Activated CD4-positive, alpha-beta T cell treated with anti-CD3 and anti-CD28 coated beads for 24 hours (primary cell): ENCODE measurements at places on chromosomes 3 and 15.

DNA sequence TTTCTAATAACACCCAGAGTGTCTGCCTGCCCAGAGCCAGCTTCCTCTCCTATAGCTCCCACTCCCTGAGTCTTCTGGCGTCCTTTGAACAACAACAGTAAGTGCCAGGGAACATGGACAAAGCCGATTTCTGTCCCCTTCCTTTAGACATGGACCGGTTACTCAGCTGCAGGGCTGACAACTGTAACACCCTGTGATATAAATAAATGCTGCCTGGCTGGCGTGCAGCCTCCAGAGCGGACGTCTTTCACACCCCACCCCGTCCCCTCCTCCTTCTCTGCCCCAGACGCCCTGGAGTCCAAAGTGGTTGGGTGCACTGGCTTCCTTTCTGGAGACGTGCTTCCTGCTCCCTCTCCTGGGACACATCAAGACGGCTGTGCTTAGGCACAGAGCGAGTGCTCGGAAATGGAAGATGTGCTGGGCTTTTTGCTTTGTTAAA lies 281.9 kb upstream of the LRRFIP2 start:
- no peak for DNase-seq

- DNase-seq, result no peak
Observed at GRCh38 chr3:116552246-116552645, 107.0 kb upstream of the LSAMP start.

GRCh38 chr15:62928242-62928999 lies 114.1 kb upstream of the TPM1 start:
- DNase-seq, result no peak

- no peak for DNase-seq
Observed at GRCh38 chr3:144200466-144200865, 228.8 kb downstream of the DIPK2A start.

DNA sequence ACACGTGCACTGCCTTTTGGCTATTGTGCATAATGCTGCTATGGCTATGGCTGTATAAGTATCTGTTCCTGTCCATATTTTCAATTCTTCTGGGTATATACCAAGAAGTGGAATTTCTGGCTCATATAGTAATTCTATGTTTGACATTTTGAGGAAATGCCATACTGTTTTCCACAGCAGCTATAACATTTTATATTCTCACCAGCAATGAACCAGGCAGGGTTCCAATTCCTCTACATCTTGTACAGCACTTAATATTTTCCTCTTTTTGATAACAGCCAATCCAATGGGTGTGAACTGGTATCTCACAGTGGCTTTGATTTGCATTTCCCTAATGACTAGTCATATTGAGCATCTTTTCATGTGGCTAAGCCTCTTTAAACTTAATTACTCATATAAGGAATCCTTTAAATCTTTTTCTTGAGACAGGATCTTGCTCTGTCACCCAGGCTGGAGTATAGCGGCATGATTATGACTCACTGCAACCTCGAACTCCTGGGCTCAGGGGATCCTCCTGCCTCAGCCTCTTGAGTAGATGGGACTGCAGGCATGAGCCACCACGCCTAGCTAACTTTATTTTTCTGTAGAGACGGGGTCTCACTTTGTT lies 38.1 kb upstream of the IGDCC4 start:
- peak; percentile 33 for DNase-seq

GRCh38 chr15:97182581-97182980 lies 777.9 kb upstream of the ARRDC4 start:
- no peak for DNase-seq

DNA sequence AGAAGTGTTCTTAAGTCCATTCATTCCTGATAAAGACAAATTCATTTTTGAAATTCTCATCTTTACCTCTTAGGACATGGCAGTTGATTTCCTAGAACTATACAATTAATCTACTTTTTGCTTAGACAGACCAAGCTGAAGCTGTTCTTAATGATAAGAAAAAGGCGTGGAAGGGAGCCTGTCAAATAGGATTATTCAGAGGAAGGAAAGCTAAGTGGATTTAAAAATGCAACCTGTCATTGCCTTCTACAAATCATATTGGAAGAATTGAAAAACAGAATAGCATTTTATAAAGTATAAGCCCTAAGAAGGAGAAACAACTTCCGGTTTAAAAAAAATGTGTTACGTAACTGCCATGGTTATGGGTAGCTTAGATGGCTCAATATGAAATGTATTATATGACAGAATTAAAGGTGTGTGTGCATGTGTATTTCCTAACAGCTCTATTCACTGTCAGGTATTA lies 81.2 kb upstream of the RAP2B start:
- no peak for DNase-seq

DNA sequence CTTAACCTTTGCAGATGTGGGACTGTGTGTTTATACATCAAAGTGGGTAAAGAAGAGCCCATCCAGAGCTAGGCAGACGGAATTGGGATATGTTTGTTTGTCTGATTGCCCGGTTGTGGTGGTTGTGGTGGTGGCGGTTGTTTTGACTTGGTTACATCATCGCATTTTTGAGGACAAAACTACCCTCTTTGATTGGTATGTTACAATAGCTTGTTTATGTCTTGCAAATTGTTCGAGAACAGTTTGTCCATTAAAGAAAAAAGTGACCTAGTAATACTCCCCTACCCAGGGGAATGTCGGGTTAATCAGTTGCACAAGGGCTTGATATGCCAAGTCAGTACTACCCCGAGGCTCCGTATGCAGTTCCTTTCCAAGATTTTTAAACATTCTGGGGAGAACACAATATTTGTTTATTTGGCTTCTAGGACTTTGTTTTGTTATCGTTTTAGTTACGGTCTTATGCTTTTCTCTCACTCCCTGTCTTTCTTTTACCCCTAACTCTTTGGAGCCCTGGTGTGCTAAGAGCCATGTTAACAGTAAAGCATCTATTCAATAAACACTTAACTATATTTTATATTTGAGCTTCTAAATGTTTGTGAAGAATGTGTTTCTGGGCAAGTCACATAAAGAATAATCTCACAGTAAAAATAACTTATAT lies 315.4 kb downstream of the LPP start:
- DNase-seq, result no peak

DNA sequence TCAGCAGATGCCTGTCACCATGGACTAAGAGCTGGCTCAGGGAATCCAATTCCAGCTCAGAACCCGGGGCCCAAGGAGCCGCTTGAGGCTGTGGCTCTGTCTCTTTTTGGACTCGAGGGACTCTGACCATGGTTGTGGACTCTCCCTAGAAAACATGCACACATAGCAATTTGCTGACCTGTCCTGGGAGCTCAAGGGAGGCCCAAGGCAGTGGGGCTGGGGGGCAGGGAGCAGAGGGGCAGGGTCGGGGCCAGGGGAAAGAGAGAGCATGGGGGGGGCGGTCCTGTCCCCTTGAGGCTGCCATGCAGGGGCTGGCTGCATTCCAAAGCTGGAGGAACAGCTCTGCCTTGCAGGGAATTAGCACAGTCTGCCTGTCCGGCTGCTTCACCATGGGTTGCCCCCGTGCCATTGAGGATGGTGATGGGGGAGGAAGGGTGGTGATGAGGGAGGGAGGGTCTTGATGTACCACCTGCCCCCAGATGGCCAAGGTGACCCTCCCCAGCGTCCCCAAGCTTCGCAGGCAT lies 190.1 kb downstream of the GOLGA6L6 start:
- DNase-seq, result no peak

- DNase-seq, result no peak
Observed at GRCh38 chr3:73699327-73699726, 74.6 kb upstream of the PDZRN3 start.

DNA sequence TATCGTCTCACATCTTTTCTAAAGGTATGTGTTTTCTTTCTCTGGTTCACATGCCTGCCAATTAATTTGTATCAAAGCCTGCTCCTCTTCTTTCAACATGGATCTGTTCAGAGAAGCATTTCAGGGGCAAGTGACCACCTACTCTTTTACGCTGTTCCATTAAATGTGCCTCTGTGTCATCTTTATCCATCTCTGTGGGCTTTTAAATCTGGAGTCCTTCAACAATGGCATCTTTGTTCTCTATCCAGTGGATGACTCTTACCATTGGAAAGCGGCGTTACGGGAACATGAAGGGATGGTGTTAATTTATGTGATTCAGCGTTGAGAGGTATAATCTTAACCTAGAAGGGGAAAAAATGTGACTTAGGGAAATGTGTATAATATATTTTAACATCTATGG lies 92.7 kb upstream of the CFAP20DC start:
- DNase-seq, result no peak

GRCh38 chr3:149319750-149320149 lies 13.7 kb downstream of the TM4SF18 start:
- no peak for DNase-seq

DNA sequence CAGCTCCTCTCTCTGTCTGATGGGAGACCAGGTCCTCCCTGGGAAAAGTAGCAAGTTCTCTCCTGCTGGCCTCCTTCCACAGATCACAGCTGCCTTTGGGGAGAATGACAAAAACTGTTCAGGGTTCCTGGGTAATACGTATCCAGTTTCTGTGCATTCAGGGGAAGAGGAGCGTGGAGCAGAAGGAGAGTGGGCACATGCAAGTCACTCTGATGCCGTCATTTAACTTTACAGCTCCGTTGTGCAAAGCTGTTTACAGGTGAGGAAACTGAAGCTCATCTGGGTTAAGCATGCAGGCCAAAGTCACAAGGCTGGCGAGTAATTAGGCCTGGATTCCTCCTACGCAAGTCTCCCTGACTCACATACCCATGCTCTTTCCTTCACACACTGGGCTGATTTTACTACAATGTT lies 7.5 kb upstream of the TM4SF1 start:
- no peak for DNase-seq

GRCh38 chr3:1883534-1883933 lies 215.1 kb upstream of the CNTN4 start:
- DNase-seq, result no peak

- DNase-seq, result no peak
Observed at GRCh38 chr3:118682921-118683320, 351.7 kb downstream of the IGSF11 start.

DNA sequence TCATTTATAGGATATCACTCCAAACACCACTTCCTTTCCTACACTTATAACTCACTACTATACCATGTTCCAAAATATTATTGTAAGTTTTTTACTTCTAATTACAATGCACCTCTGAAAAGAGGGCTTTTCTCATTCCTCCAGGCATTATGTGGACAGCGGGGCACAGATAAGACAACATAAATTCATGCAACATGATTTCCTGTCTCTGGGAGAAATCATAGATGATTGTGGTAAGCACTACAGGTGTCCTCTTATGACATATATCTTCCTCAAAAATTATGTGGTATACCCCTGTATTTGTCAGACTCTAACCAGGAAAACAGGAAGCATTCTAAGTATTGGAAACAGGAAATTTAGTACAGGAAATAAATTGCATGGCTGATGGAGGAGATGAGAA lies 45.7 kb upstream of the INO80 start:
- no peak for DNase-seq

GRCh38 chr15:66647358-66647757 lies 54.7 kb upstream of the SMAD6 start:
- no peak for DNase-seq

- DNase-seq, result no peak
Observed at GRCh38 chr15:101611580-101612299, 40.4 kb downstream of the TM2D3 start.

DNA sequence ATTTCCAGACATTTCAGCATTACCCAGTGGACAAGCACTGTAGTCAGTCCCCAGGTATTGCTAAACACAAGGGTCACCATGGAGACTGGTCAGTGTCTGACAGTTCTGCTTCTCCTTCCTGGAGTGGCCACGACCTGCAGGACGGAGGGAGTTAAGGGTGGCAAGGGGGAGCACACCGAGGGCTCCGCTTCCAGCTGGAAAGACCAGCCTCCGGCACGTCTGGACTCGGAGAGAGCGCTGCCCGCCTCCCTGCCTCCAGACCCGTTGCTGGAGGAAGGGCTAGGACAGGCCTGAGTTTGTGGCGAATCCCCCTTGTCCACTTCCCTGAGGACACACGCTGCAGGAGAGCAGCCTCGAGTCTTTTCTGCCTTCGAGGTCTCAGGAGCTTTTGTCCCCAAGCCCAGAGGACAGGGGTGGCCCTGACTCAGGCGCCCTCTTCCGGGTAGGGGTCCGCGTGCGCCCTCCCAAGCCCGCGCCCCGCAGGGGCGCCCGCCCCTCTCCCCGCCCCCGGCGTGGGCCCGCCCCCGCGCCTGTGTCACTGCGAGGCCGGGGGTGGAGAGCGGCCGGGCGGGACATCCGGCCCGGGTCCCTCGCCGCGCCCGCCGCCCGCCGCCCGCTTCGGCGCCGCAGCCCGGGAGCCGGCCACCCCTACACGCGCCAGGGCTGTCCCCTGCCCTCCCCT lies at the start of gene CHST14:
TSS of gene CHST14 (plus strand) at position 562 of the 682 bp plus-strand sequence. CDS start 230 bp downstream, outside the sequence.
- peak; percentile 32 for DNase-seq

DNA sequence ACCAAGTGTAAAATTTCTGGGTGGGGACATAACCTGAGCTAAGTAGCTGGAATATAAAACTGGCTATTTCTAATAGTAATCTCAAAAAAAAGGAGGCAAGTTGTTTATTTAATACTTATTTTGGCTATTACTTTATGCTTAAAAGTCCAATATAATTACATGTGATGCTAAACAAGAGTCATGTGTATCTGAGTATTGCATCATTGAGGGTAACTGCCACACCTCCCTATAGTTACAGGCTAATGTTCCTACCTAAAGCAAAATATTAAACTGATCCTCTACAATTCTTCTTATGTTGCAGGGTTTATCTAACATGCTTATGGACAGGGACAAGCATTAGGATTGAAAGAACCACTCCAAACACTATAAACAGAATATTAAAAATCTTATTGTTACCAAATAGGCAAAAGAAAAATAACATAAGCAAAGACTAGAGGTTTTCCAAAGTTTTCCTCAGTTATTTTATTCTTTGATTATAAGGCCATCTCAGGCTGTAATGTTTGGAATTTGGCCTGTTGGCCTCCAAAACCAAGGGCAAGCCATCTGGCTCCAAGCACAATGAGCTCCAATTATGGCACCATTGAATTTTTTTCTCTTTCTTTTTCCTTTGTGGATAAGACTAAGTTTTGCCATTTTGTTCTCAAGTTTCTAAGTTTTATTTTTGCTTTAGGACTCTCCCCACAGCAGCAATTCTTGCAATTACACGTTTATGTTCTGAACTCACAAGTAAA lies 75.8 kb upstream of the ABI3BP start:
- no peak for DNase-seq

DNA sequence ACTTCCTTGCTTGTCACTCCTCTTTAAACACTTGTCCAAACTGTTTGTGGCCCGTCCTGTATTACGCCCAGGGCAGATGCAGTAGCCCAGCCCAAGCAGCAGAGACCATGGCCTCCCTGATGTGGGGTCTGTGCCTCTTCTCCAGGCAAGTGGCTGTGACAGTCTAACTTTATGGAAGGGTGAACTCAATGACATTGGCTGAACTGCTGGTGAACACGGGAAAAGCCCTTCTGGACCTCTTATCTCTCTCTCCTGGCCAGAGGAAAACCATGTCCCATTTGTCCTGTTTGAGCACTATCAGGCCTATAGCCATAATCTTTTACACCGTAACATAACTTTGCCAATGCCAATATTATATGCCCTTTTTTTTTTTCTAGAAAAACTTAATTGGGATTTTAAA lies 67.6 kb downstream of the SMAD3 start:
- no peak for DNase-seq
